ENCODE measurements at places on chromosomes 6 and 20. TPM values are rescaled to one million over a fixed set of nuclear protein-coding genes. Genes with fewer than 3 reads are reported as not detected.

- no peak for DNase-seq
Measured at GRCh38 chr6:10862361-10862760, 19.5 kb downstream of the GCM2 start.

DNA sequence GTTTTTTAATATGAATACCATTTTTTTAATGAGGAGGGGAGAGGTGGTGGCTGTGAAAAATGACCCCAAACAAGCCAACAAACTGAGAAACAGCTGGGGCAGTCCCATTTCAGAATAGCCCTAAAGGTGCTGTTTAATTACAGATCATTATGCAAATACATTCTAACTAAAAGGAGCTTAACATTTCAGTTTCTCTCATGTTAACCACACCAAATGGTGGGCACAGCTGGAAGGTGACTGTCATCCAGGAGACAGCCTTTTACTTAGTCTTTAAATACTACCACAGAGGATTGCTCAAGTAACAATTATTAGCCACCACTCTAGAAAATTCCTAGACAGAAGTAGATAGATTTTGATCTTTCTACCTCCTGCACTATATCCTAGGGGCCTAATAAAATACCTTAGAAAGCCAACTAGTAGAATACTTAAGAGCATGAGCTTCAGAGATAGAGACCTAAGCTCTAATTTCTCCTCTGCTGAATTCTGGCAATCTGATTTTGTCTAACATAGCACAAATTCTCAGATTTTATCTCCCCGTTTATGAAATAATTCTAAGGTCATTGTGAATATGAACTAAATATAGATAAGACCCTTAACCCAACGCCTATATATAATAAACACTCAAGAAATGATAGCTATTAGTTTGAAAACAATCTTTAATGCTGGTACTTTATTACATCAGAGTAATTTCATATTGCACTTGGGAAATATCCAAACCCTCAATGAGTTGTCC lies 615.1 kb upstream of the NRSN1 start:
- DNase-seq = no peak

- peak; percentile 50 for DNase-seq
Measured at GRCh38 chr6:166411721-166412151, 29.0 kb upstream of the MPC1 start.

DNA sequence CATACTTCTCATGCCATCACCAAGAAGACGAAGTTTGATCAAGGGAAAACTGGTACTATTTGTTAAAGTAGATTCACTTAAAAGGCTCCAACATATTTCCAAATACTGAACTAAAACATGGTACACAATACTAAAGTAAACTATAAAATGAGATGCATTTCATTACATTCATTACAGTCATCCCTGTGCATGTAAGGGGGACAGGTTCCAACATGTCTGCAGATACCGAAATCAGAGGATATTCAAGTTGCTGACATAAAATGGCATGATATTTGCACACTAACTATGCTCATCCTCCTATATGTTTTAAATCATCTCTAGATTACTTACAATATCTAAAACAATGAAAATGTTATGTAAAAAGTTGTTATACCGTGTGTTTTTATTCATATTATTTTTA lies 893.9 kb upstream of the MANEA start:
- no peak for DNase-seq

- no peak for DNase-seq
Measured at GRCh38 chr20:47740862-47741184, 44.5 kb downstream of the SULF2 start.

- no peak for DNase-seq
Measured at GRCh38 chr20:24489193-24489592, 19.8 kb downstream of the SYNDIG1 start.

PPP1R3G gene
- total RNA-seq = 0.08 TPM

DNA sequence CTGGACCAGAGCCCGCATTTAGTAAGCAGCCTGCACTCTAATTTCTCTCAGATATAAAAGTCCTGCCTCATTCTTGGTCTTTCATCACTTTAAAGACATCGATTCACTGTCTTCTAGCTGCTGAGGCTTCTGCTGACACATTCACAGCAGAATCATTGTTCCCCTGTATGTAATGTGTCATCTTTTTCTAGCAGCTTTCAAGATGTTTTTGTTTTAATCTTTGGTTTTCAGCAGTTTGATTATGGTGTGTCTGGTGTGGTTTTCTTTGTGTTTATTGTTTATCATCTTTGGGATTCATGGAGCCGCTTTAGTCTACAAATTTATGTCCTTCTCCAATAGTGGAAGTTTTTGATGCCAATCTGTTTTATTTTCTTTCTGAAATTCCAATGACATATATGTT lies 157.3 kb upstream of the STMND1 start:
- no peak for DNase-seq

DNA sequence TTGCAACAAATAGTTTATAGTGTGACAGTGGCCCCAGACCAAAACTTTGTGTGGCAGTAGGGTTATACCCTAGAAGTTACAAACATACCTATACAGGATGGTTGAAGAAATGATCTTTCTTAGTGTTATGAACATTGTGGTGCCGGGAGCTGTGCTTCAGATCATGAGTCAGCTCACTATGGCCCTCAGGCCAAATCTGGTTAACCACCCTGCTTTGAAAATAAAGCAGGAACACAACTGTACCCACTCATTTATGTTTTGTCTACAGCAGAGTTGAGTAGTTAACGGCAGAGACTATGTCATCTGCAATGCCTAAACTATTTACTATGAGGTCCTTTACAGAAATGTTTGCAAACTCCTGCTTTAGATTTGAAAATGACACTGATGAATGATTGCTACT lies 24.3 kb downstream of the AKAP7 start:
- DNase-seq = no peak

C6orf15 gene
- not detected for total RNA-seq

DNA sequence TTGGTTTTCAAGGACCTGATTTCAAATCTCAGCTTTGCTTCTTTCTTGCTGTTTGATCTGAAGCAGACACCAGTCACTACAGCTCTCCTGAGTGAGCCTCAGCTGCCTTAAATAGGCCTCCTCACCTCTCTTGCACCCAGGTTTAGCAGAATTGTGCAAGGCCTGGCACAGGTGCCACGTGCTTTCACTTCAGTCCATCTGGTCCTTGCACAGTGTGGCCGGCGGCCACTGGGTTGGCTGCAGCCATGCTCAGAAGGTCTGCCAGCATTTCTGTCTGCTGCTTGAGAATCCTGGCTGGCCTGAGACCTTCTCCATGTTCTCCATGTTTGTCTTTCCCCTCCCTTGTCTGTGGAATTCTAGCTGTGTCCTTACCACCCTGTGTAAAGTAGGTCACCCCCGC lies 14.5 kb upstream of the DAAM2 start:
- no peak for DNase-seq

GRCh38 chr20:7912551-7912950 lies 27.7 kb downstream of the HAO1 start:
- DNase-seq = no peak

FRMD1 gene
- not detected for total RNA-seq

TFAP2B gene
- total RNA-seq = not detected

GRCh38 chr20:57160985-57161384 lies 105.5 kb downstream of the BMP7 start:
- DNase-seq = no peak

- DNase-seq = peak; percentile 80
Measured at GRCh38 chr6:14743474-14744211, 502.2 kb upstream of the JARID2 start.

NOTCH4 gene
- total RNA-seq = 0.15 TPM

- no peak for DNase-seq
Measured at GRCh38 chr20:52948491-52948890, 23.7 kb upstream of the TSHZ2 start.

GRCh38 chr6:168926306-168926705 lies 327.3 kb downstream of the THBS2 start:
- no peak for DNase-seq

GRCh38 chr20:48789185-48789668 lies 38.6 kb downstream of the PREX1 start:
- no peak for DNase-seq

KLC4 gene
- total RNA-seq = 20.3 TPM

- DNase-seq = no peak
Measured at GRCh38 chr6:69863766-69864165, 2.6 kb upstream of the COL19A1 start.

- no peak for DNase-seq
Measured at GRCh38 chr6:154447954-154448353, 62.5 kb downstream of the CNKSR3 start.

DNA sequence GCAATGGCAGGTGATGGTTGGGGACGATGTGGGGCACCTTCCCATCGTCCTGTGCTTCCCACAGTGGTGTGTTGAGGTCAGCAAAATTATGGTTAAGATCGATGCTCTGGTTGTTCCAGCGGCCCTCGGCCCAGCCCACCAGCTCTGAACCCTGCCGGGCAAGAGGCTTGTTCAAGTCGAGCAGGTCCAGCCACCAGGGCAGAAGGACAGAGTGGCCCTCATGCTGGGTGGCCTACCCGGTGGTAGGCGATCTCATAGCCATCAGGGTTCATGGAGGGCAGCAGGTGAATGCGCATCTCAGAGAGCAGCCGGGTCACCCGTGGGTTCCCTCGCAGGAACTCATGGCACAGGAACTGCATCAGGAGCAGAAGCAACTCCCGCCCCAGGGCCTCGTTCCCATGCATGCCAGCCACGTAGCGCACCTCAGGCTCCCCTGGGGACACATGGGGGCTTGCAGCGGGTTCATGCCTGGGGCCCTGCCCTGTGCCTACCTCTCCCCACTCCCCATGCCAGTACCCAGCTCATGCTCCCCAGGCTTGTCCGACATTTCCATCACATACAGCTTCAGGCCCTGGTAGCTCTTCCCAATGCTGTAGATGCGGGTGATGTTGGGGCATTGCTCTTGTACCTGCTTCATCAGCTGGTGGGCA lies 4.3 kb downstream of the CPXM1 start:
- no peak for DNase-seq

SNX21 gene
- total RNA-seq = 0.91 TPM

DNA sequence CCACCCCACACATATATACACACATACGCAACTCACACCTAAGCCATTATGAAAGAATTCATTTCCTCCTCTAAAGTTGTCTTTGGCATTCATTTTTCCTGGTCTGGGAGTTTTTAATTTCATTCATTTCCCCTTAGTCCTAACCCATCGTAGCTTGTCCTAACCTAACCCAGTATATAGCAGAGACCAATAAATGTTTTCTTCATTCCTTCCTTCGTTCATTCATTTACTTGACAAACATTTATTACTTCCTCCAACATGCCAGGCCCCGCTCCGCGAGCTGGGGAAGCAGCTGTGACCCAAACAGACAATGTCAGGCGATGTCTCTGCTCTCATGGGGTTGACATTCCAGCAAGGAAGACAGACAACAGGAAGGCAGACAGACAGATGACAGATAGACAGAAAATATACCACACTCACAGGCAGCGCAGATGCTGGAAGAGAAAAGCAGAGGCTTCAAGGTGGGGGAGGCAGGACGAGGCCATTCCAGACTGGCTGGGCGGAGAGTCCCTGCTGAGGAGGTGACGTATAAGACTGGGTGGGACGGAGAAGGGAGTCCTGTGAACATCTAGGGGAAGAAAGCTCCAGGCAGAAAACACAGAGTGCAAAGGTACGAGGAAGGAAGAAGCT lies 33.7 kb upstream of the SIRPA start:
- DNase-seq = no peak

MOG gene
- total RNA-seq = not detected

E2F1 gene
- 61.7 TPM for total RNA-seq

DNA sequence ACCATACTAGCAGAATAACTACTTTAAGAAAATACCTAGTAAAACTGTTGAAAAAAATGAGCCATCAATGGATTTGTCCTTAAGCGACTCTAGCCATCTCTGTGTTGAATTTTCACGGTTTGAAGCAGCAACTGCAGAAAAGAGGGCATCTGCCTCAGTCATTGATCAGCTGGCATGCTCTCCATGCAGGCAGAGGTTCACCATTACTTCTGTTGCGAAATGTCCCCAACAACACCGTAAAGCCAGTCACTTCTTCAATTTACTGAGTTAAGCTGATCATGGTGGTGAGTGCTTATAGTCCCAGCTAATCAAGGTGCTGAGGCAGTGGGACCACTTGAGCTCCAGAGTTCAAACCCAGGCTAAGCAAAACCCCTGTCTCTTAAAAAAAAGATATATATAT lies 11.1 kb downstream of the TPD52L1 start:
- DNase-seq = no peak

ZNF343 gene
- 8.8 TPM for total RNA-seq

RAB44 gene
- total RNA-seq = 0.25 TPM

DNA sequence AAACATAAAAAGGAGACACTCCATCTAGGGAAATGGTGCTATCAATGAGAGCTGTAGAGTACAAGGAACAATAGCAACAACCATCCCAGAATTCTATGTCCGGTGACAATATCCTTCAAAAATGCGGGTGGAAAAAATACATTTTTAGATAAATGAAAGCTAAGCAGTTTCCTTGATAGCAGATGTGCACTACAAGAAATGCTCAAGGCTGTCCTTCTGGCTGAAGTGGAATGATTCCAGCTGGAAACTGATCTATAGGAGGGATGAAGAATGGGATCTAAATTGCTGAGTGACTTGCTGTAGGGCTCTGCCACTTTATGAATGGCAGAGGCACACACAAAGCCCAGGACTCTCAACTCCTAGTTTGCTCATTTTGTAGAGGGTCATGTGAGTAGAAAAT lies 763.1 kb downstream of the C6orf118 start:
- no peak for DNase-seq

GRCh38 chr6:111550195-111550594 lies 55.5 kb downstream of the TRAF3IP2 start:
- DNase-seq = no peak

AK9 gene
- total RNA-seq = 4.9 TPM

CLPSL1 gene
- not detected for total RNA-seq

PRR18 gene
- not detected for total RNA-seq

CAPN11 gene
- total RNA-seq = 0.13 TPM

DNA sequence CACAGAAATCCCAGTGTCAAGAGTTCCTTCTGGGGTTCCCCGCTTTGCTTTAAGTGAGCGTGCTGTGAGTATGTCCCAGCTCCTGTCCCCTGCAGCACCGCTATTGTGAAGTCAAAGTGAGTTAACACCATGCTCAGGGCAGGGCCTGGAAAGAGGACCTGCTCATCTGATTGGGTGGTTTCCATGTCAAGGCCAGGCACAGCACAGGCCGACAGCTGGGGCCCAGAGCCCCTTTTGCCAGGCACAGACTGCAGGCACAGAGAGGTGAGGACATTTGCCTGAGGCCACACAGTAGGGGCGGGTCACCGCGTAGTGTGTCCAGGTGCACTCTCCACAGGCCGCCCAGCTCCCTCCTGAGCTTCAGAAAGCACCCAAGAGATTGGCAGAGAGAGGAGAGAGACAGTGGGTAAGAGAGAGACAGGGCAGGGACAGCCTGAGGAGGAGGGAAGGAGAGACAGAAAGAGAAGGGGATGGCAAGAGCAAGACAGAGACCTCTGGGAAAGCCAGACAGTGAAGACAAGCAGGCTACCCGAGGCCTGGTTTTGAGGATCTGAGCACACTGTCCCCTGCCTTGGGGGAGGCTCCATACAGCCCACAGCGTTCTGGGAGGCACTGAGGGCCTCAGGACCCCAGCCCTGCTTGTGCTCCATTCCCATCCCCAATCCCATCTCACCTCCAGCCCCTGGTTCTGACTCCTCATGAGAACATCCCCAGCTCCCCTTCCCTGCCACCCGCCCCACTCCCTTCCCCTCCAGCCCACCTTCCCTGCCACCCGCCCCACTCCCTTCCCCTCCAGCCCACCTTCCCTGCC lies 6.5 kb upstream of the BPIFB1 start:
- no peak for DNase-seq

GGTLC1 gene
- not detected for total RNA-seq
